AG04450 (cell line): ENCODE measurements at places on chromosomes 7 and 10.

GRCh38 chr7:148972375-148972774 lies 55.9 kb downstream of the PDIA4 start:
- no peak for DNase-seq

- no peak for DNase-seq
Measured at GRCh38 chr10:113801569-113801968, 50.1 kb downstream of the PLEKHS1 start.

GRCh38 chr10:97704341-97704740 lies 9.2 kb upstream of the MARVELD1 start:
- DNase-seq, result no peak

- peak; percentile 48 for DNase-seq
Measured at GRCh38 chr7:8217200-8218068, 44.5 kb downstream of the ICA1 start.

GRCh38 chr7:33750177-33750576 lies 155.2 kb upstream of the BMPER start:
- no peak for DNase-seq

- no peak for DNase-seq
Measured at GRCh38 chr7:46015107-46015868, 94.2 kb upstream of the IGFBP3 start.
